Aorta (tissue), 5 donors: ENCODE measurements at places on chromosomes 2 and 18.

DNA sequence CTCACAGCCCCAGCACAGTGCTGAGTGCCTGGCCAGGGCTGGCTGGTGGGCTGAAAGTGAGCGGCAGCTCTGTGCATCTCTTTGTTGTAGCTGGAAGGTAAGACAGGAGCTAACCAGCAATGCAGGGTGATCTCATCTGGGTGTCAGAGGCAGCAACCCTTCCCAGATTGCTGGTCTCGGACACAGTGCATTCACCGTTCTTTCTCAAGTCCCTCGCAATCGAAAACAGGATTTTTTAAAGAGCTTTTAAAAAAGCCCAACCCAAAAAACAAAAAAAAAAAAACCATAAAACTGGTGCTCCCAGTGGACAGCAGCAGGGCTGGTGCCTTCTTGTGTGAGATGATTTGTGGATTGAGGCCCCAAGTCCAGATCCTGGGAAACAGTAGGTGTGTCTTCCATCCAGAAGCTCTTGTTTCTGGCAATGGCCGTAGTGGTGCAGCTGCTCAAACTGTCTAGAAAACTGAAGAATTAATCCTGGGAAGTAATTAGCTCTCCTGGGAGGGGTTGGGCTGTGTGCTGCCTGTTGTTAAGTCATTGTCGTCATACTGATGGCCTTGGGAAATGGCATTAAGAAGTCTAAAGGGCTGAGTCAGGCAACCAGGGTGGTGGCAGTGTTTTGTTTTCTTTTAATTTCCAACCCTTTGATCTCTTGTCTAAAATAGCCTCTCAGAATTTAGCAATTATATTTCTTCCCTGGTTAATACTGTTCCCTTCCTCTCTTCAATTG lies 156.7 kb downstream of the KLHL29 start:
- no peak for DNase-seq
- H3K27me3 ChIP-seq: no peaks in the 10 kb centered on the region
- no peaks in the 10 kb centered on the region for H3K36me3 ChIP-seq
- no peaks in the 10 kb centered on the region for H3K4me1 ChIP-seq
- H3K4me3 ChIP-seq: no peak overlapping the region
- H3K27ac ChIP-seq: no peak overlapping the region

DNA sequence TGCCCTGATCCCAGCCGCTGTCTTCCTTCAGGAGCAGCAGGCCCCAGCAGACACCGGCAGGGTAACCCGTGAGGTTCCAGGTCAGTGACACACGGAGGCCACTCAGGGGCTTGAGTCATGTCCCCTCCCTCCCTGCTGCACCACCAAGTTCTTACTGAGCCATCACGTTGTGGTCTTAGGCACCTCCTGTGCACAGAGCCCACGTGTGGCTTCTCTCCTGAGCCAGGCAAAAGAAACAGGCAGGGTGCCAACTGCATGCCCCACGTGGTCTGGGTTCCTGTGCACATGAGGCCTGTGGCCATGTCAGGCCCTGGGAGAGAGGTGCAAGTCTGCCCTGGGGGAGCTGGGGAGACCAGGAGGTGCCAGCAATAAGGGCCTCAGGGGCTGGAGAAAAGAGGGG lies 264.8 kb downstream of the KLHL29 start:
- no peaks in the 10 kb centered on the region for H3K36me3 ChIP-seq
- H3K27me3 ChIP-seq: no peaks in the 10 kb centered on the region
- H3K27ac ChIP-seq: no peak overlapping the region
- H3K4me3 ChIP-seq: no peak overlapping the region
- no peaks in the 10 kb centered on the region for H3K4me1 ChIP-seq
- DNase-seq: no peak

- H3K4me3 ChIP-seq: no peak overlapping the region
- no peaks in the 10 kb centered on the region for H3K36me3 ChIP-seq
Observed at GRCh38 chr2:66305718-66306117, 129.2 kb upstream of the MEIS1 start.

DNA sequence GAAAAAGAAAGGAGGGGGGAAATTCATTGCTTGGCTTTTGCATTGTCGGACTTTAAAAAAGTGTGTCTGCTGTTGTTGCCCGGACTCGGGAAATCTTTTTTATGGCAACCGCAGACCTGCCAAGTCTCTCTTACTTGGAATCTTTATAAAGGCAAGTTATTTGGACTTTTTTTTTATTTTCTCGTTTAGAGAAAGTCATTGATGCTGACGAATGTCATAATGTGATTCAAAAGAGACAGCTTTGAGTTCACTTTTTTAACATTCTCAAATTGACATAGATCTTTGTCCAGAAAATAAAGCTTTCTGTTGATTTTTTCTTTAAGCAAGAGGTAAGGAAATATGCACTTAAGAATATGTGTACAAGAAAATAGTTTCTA lies 651 bp upstream of the ZNF521 start:
- no peak overlapping the region for H3K27ac ChIP-seq
- H3K27me3 ChIP-seq: no peaks in the 10 kb centered on the region
- no peak for DNase-seq

DNA sequence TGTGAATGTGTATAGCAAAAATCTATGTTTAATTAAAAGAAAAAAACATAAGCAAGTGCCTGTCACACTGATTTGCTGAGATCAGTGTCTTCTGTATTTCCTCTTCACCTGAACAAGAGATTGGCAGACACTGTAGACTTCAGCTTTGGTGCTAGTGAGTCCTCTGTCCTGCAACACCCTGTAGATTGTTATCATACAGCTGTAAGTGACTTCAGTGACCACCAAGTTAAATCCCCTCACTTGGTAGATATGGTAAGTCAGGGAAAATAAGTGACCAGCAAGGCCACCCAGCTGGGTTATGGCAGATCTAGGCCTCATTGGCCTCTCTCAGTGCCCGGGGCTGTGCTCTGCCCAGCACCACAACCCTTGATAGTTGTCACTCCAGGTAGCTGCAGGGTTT lies 119.7 kb upstream of the EML6 start:
- H3K36me3 ChIP-seq: no peaks in the 10 kb centered on the region
- H3K27me3 ChIP-seq: no peaks in the 10 kb centered on the region
- peaks cover 23% of the 10 kb centered on the region for H3K4me1 ChIP-seq
- no peak overlapping the region for H3K4me3 ChIP-seq
- peak overlapping the region; percentile 51 for H3K27ac ChIP-seq
